ENCODE measurements at places on chromosomes 12 and 14. TPM values are rescaled to one million over a fixed set of nuclear protein-coding genes. Genes with fewer than 3 reads are reported as not detected.

DNA sequence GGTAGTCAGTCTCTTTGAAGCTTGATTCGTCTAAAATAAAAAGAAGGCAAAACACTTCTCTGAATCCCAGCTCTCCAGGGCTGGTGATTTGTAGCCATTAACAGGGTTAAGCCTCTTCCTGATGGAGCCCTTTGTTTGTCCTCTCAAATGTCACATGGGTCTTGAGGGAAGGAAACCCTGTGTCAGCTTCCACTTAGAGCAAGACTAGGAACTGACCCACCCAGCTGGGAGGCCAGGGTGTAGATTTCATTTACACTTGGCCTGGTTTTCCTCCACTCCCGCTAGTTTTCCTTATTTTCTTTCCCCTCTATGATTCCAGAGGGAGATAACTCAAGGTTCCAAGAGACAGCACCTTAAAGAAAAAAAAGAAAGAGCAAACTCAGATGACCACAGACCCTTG lies 230.5 kb upstream of the EGLN3 start:
- H3K27me3 ChIP-seq, result no peaks in the 10 kb centered on the region
- H3K27ac ChIP-seq, result no peak overlapping the region
- H3K36me3 ChIP-seq, result no peaks in the 10 kb centered on the region
- H3K4me1 ChIP-seq, result no peaks in the 10 kb centered on the region
- DNase-seq, result no peak

DNA sequence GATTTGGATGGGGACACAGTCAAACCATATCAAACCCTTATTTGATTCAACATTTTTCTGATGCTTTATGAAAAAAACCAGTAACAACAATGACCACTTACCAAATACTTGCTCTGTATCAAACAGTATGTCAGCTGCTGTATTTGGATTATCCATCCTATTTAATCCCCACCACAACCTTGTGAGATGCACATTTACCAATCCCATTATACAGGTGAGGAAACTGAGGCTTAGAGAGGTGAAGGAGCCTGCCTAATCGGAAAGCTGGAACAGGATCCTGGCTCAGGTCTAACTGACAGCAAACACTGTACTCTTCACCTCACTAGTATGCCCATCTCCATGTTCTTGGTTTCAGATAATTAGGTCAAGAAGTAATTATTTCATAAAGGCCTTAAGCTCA lies 13.8 kb downstream of the CHST11 start:
- H3K4me1 ChIP-seq, result no peaks in the 10 kb centered on the region
- H3K4me3 ChIP-seq, result no peak overlapping the region
- DNase-seq, result no peak
- H3K27ac ChIP-seq, result no peak overlapping the region
- no peaks in the 10 kb centered on the region for H3K36me3 ChIP-seq
- no peaks in the 10 kb centered on the region for H3K27me3 ChIP-seq

- no peak for DNase-seq
- no peaks in the 10 kb centered on the region for H3K4me1 ChIP-seq
- H3K4me3 ChIP-seq, result no peak overlapping the region
- H3K27ac ChIP-seq, result no peak overlapping the region
Measured at GRCh38 chr14:52716155-52716554, 9.2 kb downstream of the PSMC6 start.

DNA sequence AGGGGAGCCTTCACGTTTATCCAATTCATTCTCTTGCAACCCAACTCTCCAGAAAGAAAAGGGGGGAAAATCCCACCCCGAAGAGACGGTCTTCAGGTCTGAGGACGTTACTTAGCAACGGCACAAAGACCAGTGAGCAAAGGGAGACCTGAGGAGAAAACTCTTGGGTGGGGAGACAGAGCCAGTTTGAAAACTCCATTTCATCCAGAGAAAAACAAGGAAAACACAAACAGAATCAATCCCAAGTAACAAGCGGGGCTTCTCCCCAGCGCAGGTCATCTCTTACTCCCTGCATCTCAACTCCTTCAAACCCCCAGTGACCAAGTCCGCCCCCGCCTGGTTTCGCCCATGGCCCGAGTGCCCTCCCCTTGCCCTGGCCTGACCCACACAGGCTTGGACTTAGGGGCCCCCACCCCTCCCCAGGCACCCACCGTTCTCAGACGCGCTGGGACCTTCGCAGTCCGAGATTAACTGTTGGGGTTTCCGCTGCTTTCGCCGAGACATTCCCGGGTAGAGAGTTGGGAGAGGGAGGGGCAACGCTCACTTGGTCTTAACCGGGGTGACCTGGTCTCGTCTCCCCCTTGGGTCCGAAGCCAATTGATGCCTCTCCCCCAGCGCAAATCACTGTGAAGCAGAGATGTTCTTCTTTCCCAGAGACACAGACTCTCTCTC lies 10.4 kb upstream of the SALL2 start:
- H3K27ac ChIP-seq, result peak overlapping the region; percentile 69
- peaks cover 11% of the 10 kb centered on the region for H3K36me3 ChIP-seq
- H3K27me3 ChIP-seq, result no peaks in the 10 kb centered on the region
- DNase-seq, result peak; percentile 56
- peaks cover 6% of the 10 kb centered on the region for H3K4me1 ChIP-seq

TSPAN19 gene
- not detected for total RNA-seq

DNA sequence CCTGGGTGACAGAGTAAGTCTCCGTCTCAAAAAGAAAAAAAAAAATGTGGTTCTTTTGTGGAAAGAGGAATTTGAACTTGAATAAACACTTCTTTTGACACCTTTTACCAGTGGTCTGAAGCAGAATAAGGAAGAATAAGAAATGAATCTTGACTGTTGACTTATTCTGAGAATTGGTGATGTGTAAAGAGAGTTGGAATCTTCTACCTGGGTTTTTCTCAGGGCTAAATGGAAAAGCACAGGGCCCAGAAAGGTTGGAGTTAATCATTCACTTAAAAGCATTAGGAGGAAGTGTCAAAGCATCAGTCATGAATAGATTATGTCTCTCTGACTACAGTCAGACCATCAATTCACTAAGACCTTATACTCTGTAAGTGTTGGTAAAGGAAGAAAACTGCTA lies 13.9 kb downstream of the PNMA1 start:
- no peak for DNase-seq
- H3K27ac ChIP-seq, result no peak overlapping the region
- H3K4me3 ChIP-seq, result no peak overlapping the region
- peaks cover 17% of the 10 kb centered on the region for H3K36me3 ChIP-seq
- no peaks in the 10 kb centered on the region for H3K27me3 ChIP-seq

NPFF gene
- total RNA-seq, result not detected

- no peaks in the 10 kb centered on the region for H3K4me1 ChIP-seq
- DNase-seq, result no peak
- peaks cover 13% of the 10 kb centered on the region for H3K36me3 ChIP-seq
- H3K27ac ChIP-seq, result no peak overlapping the region
- H3K27me3 ChIP-seq, result no peaks in the 10 kb centered on the region
- no peak overlapping the region for H3K4me3 ChIP-seq
Measured at GRCh38 chr12:71627438-71628002, 36.1 kb downstream of the ZFC3H1 start.

FIGNL2 gene
- 19.7 TPM for total RNA-seq

OVCH1 gene
- not detected for total RNA-seq

Measured in H9 (cell line).